ENCODE measurements at places on chromosomes 16 and 17.
A peak's percentile ranks its signal among the peaks of the same experiment; 100 is the strongest.

GRCh38 chr17:82595893-82596292 is 52.4 kb downstream of the WDR45B start:
- DNase-seq, result no peak

GRCh38 chr16:14958323-14958600 is 16.6 kb upstream of the PDXDC1 start:
- no peak for DNase-seq

GRCh38 chr17:10126276-10126615 is 72.2 kb downstream of the GAS7 start:
- DNase-seq, result no peak

- no peak for DNase-seq
Measured at GRCh38 chr16:3759736-3760135, 42.4 kb upstream of the TRAP1 start.

GRCh38 chr16:57993438-57993837 is 7.0 kb downstream of the ZNF319 start:
- DNase-seq, result peak; percentile 10

DNA sequence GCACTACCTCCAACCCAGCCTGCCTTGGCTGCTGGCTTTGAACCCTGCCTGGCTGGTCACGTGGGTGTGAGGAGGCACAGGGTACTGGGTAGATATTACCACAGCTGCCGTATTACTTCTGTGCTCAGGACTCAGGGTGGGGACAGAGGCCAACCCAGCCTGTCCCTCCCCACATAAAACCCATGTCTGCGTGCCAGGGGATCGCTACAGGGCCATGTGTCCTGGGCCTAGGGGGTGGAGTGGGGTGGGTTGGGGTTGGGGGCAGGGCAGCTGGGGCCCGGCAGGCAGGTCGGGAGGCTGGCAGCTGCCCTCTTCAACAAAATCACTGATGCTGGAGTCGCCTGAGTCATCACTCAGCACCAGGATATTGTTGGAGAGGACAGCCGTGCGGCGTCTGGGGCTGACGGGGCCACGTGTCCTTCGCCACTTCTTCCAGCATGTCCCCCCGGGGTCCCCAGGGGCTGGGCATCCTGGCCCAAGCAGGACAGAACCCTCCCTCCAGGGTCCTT is 39.7 kb upstream of the PVALEF start:
- DNase-seq, result peak; percentile 68

GRCh38 chr17:67779098-67779672 is 46.1 kb upstream of the BPTF start:
- peak; percentile 53 for DNase-seq

DNA sequence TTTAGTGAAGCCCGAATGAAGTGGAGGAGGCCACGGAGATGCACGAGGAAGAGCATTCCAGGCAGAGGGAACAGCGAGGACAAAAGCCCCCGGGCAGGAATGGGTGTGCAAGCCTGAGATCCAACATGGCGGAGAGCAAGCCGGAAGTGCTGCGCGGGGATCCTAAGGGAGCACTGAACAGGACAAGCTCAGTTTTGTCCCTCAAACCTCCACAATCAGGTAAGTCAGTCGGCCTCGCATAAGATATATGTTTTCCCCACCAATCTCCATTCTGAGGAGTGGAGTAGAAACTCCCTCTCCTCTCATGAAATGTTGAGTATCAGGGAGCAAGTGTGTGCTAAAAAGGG is 32.9 kb upstream of the USP22 start:
- no peak for DNase-seq

GRCh38 chr16:81266680-81267095 is 28.2 kb downstream of the BCO1 start:
- peak; percentile 24 for DNase-seq

- DNase-seq, result no peak
Measured at GRCh38 chr17:14058051-14058450, 11.3 kb upstream of the COX10 start.

GRCh38 chr17:5897275-5897911 is 172.8 kb upstream of the WSCD1 start:
- DNase-seq, result no peak

GRCh38 chr17:49509588-49509917 is 14.5 kb downstream of the NGFR start:
- DNase-seq, result no peak

- no peak for DNase-seq
Measured at GRCh38 chr16:76941113-76941512, 249.9 kb upstream of the MON1B start.

DNA sequence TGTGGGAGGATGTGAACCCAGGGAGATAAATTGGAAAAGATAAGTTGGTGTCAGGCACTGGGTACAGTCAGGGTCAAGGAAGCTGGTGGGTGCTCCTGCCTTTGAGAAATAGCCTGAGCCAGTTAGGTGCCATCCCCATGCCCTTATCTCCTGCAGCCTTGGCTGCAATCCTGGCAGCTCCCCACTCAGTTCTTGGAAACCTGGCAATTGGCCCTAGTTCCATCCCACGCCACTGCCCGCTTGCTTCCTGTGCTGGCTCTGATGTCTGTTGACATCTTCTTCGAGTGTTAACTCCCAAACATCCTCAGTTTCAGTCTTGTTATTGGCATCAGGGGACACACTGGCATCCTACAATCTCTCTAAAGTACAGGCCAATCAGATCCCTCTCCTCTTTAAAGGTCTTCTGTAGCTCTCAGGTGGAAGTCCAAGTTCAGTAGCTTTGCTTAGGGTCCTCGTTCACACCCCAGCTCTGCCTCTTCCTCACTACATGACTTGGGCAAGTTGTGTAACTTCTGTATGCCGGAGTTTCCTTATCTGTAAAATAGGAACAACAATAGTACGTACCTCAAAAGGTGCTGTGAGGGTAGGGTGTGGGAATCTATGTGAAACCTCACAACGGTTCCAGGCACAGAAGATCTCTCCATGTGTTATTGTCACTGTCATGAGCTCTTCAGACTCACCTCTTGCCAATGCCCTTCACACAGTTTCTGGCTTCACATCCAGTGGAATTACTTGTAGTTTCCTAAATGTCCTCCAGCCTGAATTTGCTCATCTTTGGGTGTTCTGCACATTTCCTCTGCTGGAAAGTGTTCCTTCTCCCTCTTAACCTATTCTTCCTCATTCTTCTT is 13.5 kb upstream of the PRKAR1A start:
- no peak for DNase-seq

- no peak for DNase-seq
Measured at GRCh38 chr16:86124321-86124720, 225.4 kb downstream of the IRF8 start.

DNA sequence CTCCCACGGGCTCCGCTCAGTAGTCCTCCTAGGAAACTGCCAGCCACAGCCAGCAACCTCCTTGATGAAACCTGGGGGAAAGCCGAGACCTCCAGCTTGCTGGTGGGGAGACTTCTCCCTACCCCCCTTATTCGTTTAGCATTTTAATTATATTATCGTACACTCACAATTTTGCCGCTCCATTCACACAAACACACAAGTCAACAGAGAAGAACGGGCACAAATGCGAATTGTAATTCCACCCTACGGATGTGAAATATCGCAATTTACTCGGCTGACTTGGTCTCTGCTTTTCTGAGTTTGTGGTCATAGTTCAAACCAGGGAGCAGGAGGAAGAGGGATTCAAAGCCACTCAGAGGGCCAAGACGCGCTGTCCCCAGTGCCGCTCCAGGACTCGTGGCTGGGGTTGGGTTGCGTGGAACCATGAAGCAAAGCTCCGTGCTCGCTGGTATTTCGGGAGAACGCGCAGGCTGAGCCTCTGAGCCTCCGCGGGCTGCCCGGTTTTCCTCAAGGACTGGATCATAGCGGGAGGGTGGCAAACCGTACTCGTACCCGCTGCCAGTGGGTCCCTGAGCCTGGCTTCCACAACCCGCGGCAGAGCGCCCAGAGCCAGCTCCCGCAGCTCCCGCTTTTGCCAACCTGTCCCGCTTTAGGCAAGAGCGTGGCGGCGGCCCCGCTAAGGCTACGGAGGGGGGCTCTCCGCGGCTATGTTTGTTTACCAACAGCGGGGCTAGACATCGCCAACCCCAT is 2.0 kb downstream of the LHX1 start:
- no peak for DNase-seq

- no peak for DNase-seq
Measured at GRCh38 chr17:75115555-75115954, 5.8 kb downstream of the ARMC7 start.

- DNase-seq, result no peak
Measured at GRCh38 chr16:66610111-66610820, 5.8 kb downstream of the CMTM3 start.

- no peak for DNase-seq
Measured at GRCh38 chr17:81120695-81121621, 44.3 kb upstream of the PVALEF start.

GRCh38 chr16:19694989-19695388 is 23.0 kb downstream of the KNOP1 start:
- no peak for DNase-seq

GRCh38 chr17:34363183-34363661 is at the start of gene CCL1:
Gene CCL1 (minus strand): TSS chr17:34363233. CDS start chr17:34363161, 72 bp downstream.
- no peak for DNase-seq

- no peak for DNase-seq
Measured at GRCh38 chr16:82150549-82150948, 19.5 kb downstream of the MPHOSPH6 start.

GRCh38 chr16:71569621-71570020 is 7.3 kb downstream of the TAT start:
- DNase-seq, result no peak

DNA sequence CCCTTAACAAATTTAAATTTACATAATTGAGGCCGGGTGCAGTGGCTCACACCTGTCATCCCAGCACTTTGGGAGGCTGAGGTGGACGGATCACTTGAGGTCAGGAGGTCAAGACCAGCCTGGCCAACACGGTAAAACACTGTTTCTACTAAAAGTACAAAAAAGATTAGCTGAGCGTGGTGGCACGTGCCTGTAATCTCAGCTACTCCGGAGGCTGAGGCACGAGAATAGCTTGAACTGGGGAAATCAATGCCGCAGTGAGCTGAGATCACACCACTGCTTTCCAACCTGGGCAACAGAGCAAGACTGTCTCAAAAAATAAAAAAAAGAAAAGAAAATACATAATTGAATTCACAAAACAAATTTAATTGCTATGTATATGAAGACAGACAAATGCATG is 56.3 kb upstream of the KIFC3 start:
- DNase-seq, result no peak

DNA sequence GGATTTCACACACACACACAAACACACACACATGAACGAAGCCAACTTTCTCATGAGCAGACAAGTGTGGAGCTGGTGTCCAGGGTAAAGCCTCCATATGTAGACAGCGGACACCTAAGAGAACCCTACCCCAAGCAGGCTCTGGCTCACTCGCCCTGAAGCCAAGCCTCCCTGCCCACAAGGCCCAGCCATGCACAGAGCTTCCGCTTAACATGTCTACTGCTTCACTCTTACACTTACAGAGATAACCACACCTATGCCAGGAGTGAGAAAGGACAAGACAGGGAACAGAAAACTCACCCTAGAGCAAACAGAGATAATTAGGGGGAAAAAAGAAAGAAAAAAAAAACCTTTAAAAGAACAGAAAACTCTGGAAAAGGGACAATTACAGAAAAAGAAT is 67.5 kb downstream of the CYTH1 start:
- no peak for DNase-seq

- peak; percentile 38 for DNase-seq
Measured at GRCh38 chr17:7557775-7558543, 591 bp upstream of the TNFSF13 start.

- DNase-seq, result no peak
Measured at GRCh38 chr17:59315866-59316265, 15.6 kb upstream of the YPEL2 start.

DNA sequence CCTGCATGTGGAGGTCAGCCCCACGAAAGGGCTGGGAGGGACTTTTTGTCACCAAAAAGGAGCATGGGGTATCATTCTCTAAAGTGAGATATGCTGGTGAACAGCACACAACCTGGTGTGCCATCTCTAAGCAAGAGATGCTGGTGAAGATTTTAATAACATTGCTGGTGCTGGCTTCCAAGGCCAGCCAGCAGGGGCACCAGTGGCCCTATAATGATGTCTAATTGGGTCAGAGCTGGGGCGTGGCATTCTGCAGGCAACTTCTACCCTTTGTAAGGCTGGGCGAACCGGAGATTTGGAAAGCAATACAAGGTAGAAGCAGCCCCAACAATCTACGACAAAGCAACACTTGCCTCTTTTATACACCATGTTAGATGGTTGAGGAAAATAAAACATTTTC is 16.8 kb downstream of the SDR42E1 start:
- DNase-seq, result no peak

GRCh38 chr16:73058221-73058615 is 10.3 kb upstream of the ZFHX3 start:
- peak; percentile 54 for DNase-seq
